Inflammatory macrophage treated with lipopolysaccharide for 1 hour (primary cell): ENCODE measurements at places on chromosomes 6 and 20.
A peak's percentile ranks its signal among the peaks of the same experiment; 100 is the strongest.

- DNase-seq: no peak
Measured at GRCh38 chr20:24166123-24166381, 177.5 kb upstream of the GGTLC1 start.

DNA sequence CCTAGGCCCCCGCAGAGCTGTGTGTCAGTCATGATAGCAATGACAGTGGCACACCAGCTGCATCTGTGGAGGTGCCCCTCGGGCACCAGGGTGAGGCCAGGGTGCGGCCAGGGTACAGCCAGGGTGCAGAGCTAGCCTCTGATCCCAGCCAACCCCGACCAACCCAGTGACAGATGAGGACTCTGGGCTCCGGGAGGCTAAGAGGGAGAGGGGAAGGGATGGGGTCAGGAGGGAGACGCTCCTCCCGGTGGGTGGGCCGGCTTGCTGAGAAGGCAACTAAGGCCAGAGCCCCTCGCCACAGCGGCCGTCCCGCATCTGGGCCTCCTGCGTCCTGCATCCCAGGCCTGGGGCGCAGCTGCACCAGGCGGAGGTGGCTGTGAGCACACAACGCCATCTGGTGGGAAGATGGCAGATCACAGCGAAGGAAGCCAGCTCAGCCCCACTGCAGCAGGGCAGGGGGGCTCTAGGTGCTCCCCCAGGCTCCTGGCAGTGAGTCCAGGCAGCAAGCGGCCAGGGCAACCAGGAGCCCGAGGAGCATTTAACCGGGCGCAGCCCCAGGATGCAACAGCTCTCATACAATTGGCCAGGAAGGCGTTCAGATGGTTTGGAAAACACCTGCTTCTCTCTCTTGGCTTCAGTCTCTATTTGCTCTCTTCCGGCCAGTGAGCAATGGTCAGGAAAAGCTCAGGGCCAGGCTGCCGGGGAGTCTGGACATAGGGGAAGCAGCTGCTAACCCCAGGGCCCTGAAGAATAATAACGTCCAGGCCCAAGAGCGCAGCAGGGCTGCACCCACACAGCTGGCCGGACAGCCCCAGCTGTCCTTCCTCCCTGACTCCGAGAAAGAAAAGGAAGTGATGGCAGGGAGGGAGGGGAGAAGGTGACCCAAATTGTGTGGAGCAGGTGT lies 169.4 kb downstream of the TAF4 start:
- peak; percentile 1 for DNase-seq

- no peak for DNase-seq
Measured at GRCh38 chr6:25503686-25504085, 148.3 kb upstream of the SCGN start.

- DNase-seq: no peak
Measured at GRCh38 chr6:13765570-13765969, 48.8 kb downstream of the MCUR1 start.

GRCh38 chr6:105345506-105345905 lies 57.4 kb downstream of the PREP start:
- no peak for DNase-seq

- DNase-seq: no peak
Measured at GRCh38 chr6:76592566-76592965, 520.1 kb upstream of the IMPG1 start.

- peak; percentile 42 for DNase-seq
Measured at GRCh38 chr20:8602389-8603116, 466.3 kb upstream of the PLCB4 start.

- DNase-seq: no peak
Measured at GRCh38 chr6:27168108-27168507, 79.4 kb upstream of the PRSS16 start.

GRCh38 chr6:94227741-94228140 lies 808.4 kb upstream of the EPHA7 start:
- no peak for DNase-seq

DNA sequence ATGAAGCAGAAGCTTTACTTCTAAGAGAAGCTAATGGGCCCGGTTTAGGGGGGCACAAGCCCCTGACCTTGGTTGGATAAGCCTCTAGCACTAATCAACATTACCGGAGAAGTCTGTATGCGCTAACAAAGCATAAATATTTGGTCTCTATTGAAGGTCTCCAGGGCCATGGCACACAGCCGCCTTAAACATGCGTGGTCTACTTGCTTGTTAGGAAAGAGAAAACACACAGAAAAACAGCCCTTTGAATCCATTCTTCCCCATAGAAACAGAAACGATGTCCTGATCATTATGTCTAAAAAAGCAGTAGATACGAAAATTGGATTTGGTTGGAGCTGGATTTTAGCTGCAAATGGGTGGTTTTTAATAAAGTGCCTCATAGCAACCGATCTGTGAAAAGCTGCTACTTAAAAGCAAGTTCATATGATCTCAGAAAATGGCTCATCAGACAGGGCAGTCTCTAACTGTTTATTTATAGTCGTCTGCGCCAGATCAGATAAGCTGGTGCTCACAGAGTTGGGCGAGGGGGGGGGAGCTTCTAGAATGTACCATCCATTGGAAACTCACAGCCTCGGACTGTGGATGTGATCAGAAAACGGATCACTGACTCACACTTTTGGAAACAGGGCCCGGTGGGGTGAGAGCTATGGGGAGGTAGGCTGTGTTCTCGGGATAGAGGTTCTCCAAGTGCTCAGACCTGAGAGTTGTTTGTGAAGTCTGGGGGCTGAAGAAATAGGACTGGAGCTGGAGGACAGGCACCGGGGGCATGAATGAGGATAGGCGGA lies 35.3 kb upstream of the APCDD1L start:
- DNase-seq: no peak
